ENCODE measurements at places on chromosomes 3 and 15.

GRCh38 chr15:58506783-58507668 lies 75.2 kb downstream of the LIPC start:
- DNase-seq, result no peak

- DNase-seq, result no peak
Measured at GRCh38 chr3:46565077-46565476, 1.0 kb downstream of the LRRC2 start.

- DNase-seq, result peak; percentile 63
Measured at GRCh38 chr3:124701687-124702086, 28.6 kb upstream of the UMPS start.

DNA sequence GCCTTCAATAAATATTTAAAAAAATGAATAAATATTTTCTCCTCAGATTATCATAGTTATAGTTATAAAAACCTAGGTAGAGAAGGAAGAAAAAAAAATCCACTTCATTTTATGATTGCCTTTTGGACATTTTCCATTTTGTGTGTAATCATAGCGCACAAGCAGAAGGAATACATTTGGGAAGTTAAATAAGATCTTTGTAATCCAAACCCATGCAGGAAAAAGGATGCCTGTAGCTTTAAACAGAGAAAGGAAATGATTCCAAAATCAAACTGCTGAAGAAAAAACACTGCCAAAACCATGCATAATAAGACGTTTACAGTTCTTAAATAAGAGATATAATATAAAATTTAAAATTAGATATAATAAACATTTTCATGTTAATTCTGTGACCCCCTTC lies 7.4 kb upstream of the CCDC54 start:
- DNase-seq, result peak; percentile 24

GRCh38 chr3:175378348-175378747 lies 519.2 kb downstream of the NAALADL2 start:
- no peak for DNase-seq

- DNase-seq, result no peak
Measured at GRCh38 chr3:102174312-102174712, 260.5 kb upstream of the ZPLD1 start.

DNA sequence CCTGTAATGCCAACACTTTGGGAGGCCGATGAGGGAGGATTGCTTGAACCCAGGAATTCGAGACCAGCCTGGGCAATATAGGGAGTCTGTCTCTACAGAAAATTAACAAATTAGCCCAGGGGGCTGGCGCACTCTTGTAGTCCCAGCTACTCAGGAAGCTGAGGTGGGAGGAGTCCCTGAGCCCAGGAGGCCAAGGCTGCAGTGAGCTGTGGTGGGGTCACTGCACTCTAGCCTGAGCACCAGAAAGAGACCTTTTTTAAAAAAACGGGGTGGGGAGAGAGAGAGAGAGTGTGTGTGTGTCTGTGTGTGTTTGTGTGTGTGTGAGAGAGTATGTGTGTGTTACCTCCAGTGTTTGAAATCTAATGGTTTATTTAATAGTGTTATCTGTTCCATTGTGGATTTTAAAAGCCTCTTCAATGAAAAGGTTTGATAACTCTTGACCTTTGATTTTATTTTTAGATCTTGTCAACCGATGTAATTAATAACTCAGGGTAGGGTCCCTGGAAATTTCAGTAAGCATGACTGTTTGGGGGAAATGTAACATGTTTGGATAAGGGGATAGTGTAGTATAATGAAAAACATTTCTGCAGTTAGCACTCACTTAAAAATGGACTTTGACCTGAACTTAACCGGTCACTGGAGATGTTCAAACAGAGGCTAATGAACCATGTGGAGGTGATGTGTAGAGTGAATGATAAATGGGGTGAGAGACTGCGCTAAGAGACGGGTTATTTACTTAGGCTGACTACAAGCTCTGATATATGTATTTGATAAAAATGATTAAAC lies 29.7 kb downstream of the LRCH3 start:
- DNase-seq, result no peak

DNA sequence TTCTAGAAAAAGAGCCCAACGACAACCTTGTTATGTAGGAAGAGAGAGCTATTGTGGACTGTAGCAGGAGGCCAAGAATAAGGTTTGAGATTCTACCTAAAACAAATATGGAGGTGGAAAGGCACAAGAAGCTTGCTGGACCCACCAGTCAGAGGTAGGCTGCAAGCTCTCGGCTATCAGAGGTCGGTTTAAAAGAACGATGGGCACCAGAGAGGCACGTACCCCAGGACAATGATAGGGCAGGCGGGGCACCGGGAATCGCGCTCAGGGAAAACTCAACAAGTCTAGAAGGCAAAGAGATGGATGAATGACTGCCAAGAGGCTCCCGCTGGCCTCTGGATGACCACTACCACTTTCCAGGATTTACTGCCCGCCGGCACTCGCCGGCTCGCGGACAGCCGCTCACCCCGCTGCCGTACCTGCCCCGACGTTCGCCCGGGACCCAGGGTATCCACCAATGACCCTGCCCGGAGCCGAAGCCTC lies 1.1 kb downstream of the HDGFL3 start:
- no peak for DNase-seq

DNA sequence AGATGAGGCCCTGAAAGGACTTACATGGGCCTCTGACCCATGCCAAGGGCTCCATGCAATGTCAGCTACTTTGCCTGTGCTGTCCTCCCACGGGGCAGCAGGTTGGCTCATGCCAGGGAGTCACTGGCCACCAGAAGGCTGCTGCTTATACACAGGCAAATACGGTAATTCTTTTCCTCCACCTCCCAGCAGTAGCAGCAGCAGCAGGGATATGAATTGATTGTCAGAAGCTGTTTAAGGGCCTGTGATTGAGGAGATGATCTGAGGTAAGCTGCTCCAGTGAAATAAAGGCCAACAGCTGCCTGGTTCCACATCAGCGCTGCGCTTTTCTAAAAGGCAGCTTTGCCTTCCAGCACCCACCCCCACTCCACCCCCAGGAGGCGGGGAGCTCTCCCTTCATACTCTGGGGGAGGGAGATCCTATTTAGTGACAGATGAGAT lies 250.5 kb downstream of the SHQ1 start:
- DNase-seq, result peak; percentile 38

DNA sequence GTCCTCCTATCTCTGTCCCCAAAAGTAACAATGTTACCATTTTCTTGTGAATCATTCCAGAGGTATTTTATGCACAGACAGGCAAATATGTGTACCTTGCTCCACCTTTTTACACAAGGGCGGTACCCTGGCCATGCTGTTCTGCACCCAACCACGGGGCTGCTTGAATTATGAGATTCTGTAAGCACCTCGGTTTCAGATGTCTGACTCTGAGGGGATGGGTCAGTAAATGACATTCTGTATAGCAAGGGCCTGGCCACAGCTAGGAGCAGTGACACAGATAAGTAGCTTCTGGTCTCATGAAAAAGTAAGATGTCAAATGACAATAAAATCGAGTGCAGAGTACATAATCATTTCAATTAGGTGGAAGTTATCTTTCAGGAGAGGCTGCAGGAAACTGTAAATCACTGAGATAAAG lies 30.4 kb upstream of the FLNB start:
- no peak for DNase-seq

GRCh38 chr3:18194431-18194830 lies 230.7 kb downstream of the SATB1 start:
- DNase-seq, result no peak
